ENCODE measurements at places on chromosomes 16 and 17.

GRCh38 chr17:12423337-12423736 lies 242.4 kb upstream of the MYOCD start:
- DNase-seq = no peak

- DNase-seq = no peak
Measured at GRCh38 chr17:55175788-55176427, 88.9 kb upstream of the HLF start.

DNA sequence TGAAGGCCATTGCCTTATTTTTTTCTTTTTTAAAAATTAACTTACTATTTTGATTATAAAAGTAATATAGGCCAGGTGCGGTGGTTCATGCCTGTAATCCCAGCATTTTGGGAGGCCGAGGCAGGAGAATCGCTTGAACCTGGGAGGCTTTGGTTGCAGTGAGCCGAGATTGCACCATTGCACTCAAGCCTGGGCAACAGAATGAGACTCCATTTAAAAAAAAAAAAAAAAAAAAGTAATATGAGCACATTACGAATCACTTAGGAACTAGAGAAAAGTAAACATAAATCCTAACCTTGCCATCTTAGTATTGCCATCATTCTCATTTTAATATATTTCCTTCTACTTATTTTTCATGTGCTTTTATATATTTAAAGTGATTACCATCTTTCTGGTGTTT lies 12.9 kb upstream of the TACO1 start:
- no peak for DNase-seq

- DNase-seq = no peak
Measured at GRCh38 chr17:54839447-54839846, 61.2 kb upstream of the TOM1L1 start.

Data from iPS-NIHi11 (cell line).